ENCODE measurements at places on chromosomes 6 and 20.
A peak's percentile ranks its signal among the peaks of the same experiment; 100 is the strongest.

GRCh38 chr6:92329208-92329847, 1090.0 kb downstream of the EPHA7 start:
- no peak for DNase-seq

- DNase-seq: no peak
Observed at GRCh38 chr6:6596529-6597328, 8.2 kb downstream of the LY86 start.

GRCh38 chr20:44097521-44098255, 89.3 kb downstream of the JPH2 start:
- no peak for DNase-seq

- no peak for DNase-seq
Observed at GRCh38 chr6:20160541-20161283, 51.6 kb downstream of the MBOAT1 start.

DNA sequence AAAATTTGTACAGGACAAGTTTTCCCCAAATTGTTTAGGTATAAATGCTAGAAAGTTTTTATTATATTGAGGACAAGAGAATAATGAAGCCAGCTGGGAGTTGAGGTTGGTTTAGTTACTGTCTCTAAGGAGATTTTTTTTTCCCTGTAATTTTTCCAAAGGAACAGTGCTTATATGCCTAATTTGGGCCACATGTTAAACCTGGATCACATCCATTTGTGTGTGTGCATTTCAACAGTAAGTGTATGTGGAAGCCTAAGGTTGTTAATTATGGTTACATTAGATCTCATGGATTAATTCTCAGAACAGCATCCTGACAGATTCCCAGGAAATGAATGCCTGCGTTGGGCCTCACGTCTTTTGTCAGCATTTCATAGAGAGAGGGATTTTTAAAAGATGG, 4.5 kb downstream of the IGF2R start:
- DNase-seq: no peak

- no peak for DNase-seq
Observed at GRCh38 chr6:145022199-145022796, 713.0 kb downstream of the EPM2A start.

GRCh38 chr20:40499391-40499790, 189.6 kb downstream of the MAFB start:
- DNase-seq: no peak

DNA sequence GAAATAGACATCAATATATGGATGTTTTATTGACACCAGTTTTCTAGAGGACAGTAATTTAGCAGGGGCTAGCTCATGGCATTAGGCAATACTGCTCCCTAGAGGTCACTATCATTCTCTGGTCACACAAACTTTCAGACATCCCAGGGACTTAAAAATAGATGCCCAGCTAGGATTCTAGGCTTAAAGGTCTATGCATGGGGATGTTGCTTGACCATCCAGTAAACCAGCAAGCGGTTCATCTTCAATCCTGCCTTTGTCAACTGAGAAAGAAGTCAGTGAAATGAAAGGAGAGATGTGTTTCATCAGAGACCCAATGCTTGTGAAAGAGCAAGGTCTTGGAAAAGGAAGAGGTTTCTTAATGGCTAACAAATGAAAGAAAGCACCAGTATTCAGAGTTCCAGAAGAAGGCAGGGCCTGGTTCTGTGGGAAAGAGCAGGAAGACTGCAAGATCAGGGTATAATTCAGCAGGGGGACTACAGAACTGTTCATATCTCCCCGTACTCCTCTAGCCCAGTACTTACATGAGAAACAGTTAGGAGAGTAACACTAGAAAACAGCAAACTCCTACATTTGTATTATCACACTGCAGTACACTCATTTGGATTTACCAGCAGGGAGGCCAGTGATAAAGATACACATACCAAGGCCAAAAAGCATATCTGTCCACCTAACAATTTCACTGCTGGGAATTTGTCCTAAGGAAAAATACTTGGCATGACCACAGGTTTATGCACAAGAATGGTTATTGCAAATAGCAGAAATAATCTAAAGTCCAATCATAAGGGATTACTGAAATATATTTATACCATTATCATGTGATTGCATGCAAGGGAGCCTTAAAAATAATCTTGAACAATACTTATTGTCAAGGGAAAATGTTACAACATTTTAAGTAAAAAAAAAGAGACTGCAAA, 151.4 kb upstream of the LAMA2 start:
- DNase-seq: peak; percentile 6

- no peak for DNase-seq
Observed at GRCh38 chr6:127148511-127148910, 30.0 kb downstream of the RSPO3 start.

GRCh38 chr6:51350308-51350904, 531.7 kb downstream of the TFAP2B start:
- peak; percentile 41 for DNase-seq

GRCh38 chr20:17442588-17442987, 88.6 kb downstream of the BFSP1 start:
- peak; percentile 24 for DNase-seq

DNA sequence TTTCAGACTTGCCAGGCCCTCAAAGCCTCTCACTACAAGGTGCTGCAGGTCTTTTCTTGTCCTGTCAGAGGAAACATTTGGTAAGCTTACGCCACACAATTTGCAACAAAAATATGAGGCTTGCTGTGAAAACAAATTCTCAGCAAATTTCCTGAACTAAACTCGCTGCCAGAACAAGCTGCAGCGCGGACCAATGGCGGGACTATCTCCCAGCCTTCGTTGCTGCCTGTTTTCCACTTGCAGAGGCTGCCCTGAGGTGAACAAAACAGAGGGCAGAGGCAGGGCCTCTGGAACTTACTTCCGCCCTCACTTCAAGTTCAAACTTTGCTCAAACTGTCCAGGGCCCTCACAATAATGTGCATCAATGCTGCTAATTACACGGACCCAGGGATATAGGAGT, 12.4 kb downstream of the UQCC2 start:
- DNase-seq: no peak

DNA sequence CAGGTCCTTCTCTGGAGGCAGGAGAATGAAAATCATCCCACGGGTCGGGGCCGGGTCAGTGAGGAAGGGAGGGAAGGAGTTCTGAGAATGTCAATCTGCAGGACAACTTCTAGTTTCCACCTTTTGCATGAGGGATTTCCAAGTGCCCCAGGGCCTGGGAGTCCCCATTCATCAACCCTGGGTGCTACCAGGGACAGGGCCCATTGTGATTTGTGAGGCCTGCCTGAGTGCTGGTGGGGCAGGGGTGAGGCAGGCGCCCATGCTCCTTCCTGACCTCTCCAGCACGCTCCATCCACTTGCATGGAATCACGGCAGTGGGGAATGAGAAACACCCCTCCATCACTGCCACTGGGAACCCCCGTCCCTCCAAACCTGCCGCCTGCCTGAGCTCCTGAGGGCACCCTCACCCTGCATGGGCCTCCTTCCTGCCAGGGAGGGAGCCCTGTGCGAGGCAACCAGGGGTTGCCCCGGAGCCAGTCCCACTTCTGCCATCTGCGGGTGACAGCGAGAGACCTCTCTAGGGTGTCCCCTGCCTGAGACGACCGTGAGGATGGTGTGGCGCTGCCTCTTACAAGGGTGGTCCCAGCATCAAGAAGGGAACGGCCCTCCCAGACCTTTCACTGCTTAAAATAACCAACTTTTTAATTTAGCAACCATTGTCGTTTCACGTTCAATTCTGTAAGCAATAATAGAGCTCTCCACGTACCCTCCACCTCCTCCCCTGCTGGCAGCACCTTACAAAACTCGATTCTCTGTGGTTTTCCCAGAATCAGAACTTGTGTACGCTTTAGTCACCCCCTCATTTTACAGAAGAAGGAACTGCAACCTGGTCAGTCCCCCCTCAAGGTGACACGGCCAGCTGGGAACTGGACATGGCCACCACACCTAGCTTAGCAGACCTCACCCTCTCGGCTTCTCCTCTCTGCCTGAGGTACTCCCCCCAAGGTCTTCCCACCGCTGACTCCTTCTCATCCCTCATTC, 28.6 kb downstream of the PMEPA1 start:
- DNase-seq: no peak

DNA sequence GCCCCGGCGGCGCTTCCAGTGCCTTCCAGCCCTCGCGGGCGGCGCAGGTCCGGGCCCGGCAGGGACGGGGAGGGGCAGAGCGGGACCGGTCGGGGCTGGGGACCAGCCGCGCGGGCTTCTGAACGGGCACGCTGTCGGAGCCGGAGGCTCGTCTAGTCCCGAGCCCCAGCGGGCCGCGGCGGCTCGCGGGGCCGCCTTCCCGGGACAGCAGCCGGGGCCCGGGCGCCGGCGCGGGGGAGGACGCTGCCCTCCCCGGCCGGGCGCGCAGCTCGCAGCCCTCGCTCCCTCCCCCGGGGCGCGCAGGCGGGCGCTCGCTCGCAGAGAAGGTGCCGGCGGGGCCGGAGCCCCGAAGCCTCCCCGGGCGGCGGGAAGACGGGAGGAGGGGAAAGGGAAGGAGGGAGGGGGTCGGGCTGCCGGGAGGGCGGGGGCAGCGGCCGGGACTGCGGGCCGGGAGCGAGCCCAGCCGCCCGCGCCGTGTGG, 696 bp upstream of the SIRPA start:
- peak; percentile 86 for DNase-seq

DNA sequence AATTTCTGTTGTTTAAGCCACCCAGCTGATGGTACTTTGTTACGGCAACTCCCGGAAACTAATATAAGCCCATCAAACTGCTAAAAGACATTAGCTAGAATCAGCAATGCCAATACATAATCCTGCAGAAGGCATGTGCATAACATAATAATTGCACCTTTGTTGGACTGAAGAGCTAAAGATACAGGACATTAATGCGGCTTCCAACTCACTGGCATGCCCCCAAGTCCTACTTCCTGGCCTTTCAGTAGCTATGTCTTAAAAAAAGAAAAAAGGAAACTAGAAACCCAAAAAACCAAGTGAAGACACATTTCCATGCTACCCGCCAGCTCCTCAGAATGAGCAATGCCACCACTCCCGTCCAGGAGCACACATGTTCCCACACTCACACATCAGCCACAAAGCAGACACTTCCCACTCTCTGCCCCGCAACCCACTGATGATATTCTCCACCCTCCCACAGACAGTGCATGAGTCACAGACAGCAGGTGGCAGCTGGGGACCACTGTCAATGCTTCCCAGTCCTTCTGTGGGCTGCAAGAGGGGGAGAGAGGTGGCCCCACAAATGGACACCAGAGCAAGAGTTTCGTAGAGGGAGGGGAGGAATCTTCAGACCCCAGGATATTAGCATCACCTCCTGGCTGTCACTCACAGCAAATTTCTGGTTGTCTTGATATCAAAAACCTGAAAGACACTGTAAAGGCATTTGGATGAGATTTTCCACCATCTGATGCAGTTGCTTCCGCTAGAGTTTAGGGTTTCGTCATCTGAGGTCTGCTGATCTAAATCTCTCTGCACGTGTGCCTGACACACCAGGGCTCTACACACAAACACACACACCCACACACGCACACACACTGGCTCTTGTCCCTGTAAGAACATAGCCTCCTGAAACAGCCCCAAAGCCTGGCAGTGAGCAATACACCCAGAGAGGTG, 32.8 kb downstream of the GFOD1 start:
- DNase-seq: no peak

All from NCI-H1417 (cell line).